ENCODE measurements at places on chromosomes 5 and 9.

- DNase-seq = no peak
Observed at GRCh38 chr5:159849437-159850083, 66.7 kb upstream of the ADRA1B start.

- no peak for DNase-seq
Observed at GRCh38 chr5:119274767-119275130, 81.1 kb upstream of the TNFAIP8 start.

GRCh38 chr9:102518324-102518723 is 476.8 kb upstream of the CYLC2 start:
- DNase-seq = no peak

DNA sequence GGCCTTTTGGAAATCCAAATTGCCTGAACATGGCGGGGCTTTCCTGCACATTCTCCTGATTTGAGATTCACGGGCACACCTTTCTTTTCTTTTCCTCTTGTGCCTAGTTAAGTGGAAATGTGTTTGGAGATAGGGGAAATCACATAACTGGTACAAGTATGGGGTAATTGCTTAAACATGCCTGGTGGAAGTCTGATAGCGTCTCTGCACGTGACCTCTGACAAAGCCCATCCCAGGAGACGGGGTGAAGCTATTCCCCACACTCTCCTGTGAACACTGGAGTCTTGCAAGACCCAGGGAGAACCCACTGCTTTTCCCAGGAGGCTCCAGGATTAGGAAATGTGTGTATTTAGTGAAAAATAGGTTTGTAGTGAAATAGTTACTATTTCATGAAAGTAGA is 2.9 kb upstream of the REEP2 start:
- no peak for DNase-seq

DNA sequence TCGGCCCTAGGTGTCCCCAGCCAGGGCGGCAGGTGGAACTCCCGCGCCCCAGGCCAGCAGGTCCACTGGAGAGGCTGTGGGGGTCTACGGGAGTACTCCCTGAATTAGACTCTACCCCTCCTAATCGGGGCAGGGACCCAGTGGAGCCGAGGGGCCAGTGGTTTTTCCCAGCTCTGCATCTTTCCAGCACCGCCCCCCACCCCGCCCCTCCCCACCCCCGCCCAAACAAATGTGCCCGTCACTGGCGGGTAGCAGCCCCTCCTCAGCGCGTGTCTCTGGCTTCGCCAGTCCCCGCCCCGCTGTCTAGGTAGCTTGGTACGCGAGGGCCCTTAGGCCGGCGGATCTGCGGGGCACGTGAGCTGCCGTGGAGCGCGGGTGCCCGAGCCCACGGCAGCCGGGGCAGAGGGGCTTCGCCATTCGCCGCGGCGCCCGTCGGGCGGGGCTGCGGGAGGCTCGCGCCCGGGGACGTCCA is 7.0 kb downstream of the UNC5A start:
- no peak for DNase-seq

- DNase-seq = no peak
Observed at GRCh38 chr5:175700991-175701390, 43.1 kb downstream of the HRH2 start.

DNA sequence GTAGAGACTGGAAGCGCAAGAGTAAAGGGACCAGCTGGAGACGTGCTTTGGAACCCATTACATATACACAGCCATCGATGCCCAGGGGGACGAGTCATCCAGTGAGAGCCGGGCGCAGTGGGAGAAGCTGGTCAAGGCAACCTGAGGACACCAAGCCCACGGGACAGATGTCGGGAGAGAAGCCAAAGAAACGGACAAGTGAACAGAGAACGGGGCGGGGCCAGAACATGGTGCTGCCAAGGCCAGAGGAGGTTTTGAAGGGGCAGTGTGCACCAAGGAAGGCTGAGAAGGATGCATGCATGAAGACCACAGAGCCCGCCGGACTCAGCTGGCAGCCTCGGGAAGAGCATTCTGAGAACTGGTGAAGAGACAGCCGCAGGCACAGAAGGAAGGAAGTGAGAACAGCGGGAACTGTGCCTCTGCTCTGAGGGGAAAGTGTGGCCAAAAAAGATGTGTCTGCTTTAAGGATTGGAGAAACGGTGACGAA is 20.3 kb downstream of the CAMSAP1 start:
- peak; percentile 49 for DNase-seq

- DNase-seq = no peak
Observed at GRCh38 chr9:109934136-109934856, 154.3 kb downstream of the PALM2AKAP2 start.

GRCh38 chr5:61234019-61234418 is 71.8 kb upstream of the SMIM15 start:
- no peak for DNase-seq

DNA sequence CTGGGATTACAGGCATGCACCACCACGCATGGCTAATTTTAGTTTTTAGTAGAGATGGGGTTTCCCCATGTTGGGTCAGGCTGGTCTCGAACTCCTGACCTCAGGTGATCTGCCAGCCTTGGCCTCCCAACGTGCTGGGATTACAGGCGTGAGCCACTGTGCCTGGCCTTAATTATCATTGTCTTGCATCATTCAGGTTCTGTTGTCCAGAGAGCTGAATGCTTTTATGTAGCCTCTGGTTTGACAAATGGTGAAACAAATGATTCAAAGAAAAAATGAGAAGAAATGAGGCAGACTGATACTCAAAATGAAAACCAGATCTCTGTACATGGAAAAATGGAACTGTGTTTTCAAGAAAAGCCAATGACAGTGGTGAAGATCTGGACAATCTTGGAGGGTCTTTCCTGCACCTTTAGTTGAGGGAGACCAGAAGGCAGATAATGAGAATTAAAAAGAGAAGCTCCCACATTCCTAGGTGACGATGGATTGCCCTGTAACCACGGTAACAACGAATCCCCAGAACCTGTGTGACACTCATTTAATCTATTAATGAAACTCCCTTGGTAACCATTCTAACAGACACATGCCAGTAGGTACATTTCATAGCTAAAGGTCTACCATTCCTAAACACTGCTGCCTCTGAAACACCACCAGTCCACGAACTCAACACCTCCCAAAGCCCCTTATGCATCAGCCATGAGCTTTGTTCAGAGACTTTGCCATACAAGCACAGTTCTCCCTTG is 1.6 kb downstream of the TEX48 start:
- no peak for DNase-seq

GRCh38 chr5:172178991-172179989 is 8.7 kb downstream of the STK10 start:
- DNase-seq = no peak

GRCh38 chr5:83000428-83000827 is 76.8 kb downstream of the TMEM167A start:
- no peak for DNase-seq

DNA sequence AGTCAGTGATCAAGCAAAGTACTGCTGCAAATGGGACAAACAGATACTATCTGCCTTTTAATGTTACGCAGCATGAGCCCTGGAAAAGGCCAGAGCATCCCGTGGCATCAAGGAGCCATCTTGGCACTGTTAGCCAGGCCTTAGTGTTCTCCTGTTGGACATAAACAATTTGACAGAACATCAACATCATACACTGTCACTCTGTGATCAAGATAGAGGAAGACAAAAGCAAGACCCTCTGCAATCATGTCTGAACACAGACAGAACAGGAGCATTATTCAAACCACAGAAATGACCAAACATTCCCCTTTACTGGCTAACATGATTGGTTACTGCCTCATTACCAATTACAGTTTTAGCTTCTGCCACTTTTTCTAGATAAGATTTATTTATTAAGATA is 21.2 kb upstream of the ROPN1L start:
- DNase-seq = no peak

DNA sequence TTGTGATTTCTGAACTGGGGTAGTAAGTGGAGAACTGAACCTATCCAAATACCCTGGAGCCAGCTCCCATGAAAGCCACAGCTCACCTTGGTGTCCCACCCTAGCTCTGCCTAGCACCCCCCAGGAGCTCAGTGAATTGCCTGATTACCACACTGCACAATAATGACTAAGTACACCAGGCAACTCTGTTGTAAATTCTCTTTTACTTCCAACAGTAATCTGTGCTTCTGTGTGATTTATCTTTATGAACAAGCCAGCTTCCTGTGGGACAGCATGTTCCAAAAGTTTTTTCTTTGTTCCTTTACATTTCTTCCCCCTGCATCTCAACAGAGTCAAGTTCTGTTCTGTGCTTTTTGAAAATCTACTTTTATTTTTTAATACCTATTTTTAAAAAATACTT is 22.1 kb upstream of the GRPEL2 start:
- no peak for DNase-seq
